ENCODE measurements at places on chromosomes 5 and 9. TPM values are rescaled to one million over a fixed set of nuclear protein-coding genes. Genes with fewer than 3 reads are reported as not detected.

PTGDS gene
- total RNA-seq: 27.6 TPM

PLCXD3 gene
- total RNA-seq: 13.0 TPM

ARID3C gene
- total RNA-seq: 0.74 TPM

ZNF879 gene
- total RNA-seq: 5.2 TPM

PPP3R2 gene
- total RNA-seq: not detected

HCN1 gene
- not detected for total RNA-seq

TCOF1 gene
- total RNA-seq: 23.1 TPM

NSMF gene
- total RNA-seq: 29.6 TPM

PCDHGA9 gene
- 4.1 TPM for total RNA-seq

TAF11L10 gene
- not detected for total RNA-seq

DIRAS2 gene
- total RNA-seq: 1.6 TPM

CTXN3 gene
- not detected for total RNA-seq

SPINK6 gene
- total RNA-seq: not detected

CDH18 gene
- 2.2 TPM for total RNA-seq

PCSK1 gene
- total RNA-seq: 0.45 TPM

DNA sequence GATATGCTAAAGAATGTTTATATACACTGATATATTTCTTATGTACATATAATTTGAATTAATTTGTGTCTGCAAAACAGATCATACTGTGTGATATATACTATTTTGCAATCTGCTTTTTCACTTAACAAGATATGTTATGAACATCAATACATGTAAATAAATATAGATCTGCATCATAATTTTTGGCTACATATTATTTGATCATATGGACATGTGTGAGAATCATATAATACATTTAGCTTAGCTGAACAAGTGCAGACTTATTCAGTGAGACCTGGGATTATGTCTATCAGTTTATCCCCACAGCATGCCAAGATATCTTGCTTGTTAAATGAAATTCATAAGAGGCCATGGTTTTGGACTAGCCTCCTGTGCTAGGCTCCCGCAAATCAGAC is 474.3 kb downstream of the ARHGEF28 start:
- DNase-seq: no peak

DNA sequence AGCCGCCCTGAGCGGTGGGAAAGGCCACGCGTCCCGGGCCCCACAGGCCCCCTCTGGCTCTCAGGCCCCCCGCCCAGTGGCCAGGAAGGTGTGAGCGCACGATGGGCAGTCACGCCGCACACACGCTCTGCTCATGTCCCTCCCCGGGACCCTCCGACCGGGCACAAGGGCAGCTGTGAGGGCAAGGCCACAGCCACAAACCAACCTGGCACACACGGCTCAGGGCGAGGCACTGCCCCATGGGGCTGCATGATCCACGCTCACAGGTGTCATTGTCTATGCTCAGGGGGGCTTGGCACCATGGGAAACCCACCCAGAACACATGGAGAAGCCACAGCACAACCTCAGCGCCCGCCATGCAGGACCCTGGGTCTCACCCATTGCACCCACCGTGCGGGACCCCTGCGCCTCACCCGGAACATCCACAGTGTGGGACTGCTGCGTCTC is 51.3 kb downstream of the SLC12A7 start:
- DNase-seq: no peak

- no peak for DNase-seq
These were observed 22.8 kb downstream of the GM2A start for GRCh38 chr5:151275803-151276202.

GRCh38 chr9:117938086-117938485 is 233.9 kb downstream of the TLR4 start:
- no peak for DNase-seq

GRCh38 chr5:119291056-119291455 is 64.8 kb upstream of the TNFAIP8 start:
- no peak for DNase-seq

DNA sequence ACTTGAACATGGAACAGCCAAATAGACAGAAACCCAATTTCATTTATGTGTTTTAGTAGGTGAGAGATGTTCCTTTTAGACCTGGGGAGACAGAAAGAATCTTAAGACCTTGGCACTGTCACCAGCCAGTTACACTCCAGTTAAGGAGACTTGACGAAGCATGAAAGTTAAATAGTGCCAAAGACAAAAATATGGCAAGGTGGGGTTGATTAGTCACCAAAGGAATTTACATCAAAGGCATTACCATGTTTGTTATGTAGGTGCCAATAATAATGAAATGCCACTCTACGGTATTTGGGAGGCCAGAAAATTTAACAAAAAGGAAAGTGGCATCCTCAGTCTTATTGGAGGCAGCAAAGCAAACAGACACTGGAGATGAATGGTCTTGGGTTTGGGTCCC is 9.2 kb upstream of the IL12B start:
- DNase-seq: no peak

GRCh38 chr9:16671591-16672137 is 198.8 kb downstream of the BNC2 start:
- peak; percentile 95 for DNase-seq

- peak; percentile 36 for DNase-seq
These were observed 22.6 kb downstream of the SEMA5A start for GRCh38 chr5:9523090-9523823.

- peak; percentile 81 for DNase-seq
These were observed 1.9 kb upstream of the SPDL1 start for GRCh38 chr5:169581580-169582227.

- DNase-seq: peak; percentile 27
These were observed 60.2 kb downstream of the SLC22A5 start for GRCh38 chr5:132429463-132430440.

- no peak for DNase-seq
These were observed 68.9 kb upstream of the STXBP1 start for GRCh38 chr9:127543221-127543620.

DNA sequence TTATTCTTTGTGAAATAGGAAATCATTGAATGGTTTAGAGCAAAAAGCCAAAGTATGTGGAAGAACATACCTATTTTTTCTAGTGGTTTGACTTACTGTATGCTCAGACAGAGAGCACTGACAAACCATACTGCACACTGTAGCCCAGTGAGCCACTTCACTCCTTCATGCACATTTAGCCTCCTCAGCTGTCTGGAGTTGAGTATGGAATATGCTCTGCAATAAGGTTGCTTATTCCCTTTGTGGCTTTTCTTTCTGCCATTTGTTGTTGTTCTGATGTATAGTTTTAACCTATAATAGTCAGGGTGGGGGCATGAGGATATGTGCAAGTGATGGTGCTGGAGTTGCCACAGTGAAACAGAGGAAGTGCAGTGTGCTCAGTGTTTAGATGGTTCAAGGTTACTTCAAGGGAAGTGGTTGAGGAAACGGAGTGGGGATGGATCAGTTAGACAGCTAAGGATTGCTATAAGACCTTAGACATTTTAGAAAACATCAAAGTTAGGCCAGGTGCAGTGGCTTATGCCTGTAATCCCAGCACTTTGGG is 100.7 kb downstream of the CDC42SE2 start:
- DNase-seq: no peak

DNA sequence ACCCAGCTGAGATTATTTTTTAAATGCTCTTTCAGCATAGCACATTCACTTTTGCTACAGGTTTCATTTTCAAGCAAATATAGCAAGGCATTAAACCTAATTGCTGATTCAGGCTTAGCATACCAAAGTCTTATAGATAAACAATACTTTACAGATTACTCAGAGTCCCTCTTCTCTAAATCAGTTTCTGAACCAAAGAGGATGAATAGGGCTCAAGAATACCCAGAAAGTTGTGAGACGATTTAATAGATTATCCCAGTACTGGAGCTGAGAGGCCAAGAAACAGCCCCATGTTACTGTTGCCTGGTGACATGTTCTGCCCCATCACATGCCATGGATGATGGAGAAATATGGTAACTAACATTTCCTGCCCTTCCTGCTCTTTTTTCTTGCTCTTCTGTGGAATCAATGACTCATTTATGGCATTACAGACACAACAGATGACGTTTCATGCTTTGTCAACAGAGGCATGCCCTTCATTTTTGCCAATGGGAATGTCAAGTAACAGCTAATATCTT is 18.1 kb upstream of the SSBP2 start:
- peak; percentile 80 for DNase-seq

GRCh38 chr9:115606838-115607237 is 488.9 kb upstream of the TNC start:
- no peak for DNase-seq

DNA sequence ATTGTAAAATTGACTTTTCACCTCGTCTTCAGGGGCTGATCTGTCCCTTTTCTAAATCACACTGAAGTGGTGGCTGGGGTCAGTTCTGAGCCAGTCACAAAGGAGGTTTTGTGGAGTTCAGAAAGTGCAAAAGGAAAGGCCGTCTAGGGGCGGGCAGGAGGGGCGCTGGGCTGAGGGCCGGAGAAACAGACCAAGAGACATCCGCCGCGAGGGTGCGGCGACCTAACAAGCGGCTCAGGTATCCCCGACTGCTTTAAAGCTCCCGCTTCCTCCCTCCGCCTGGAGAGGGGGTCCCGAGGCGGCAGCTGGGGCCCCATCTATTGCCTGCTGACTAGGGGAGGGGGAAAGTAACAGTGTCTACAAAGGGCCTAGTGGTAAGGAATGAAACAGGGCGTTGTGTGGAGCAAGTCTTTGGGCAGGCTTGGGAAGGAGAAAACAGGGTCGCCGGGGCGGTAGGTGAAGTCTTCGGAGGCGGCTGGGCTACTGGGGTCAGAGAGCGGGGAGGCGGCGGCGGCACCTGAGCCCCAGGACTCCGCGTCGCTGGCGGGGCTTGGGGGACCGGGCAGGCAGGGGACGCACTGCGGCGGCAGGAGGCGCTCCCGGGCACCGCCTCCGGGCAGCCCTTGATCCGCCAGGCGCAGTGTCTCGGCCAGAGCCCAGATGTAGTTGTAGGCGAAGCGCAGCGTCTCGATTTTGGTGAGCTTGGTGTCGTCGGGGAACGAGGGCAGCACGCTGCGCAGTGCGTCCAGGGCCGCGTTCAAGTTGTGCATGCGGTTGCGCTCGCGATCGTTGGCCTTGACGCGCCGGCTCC is 950 bp downstream of the NEUROG1 start:
- no peak for DNase-seq

GRCh38 chr9:134390537-134390936 is 64.3 kb downstream of the RXRA start:
- DNase-seq: no peak

DNA sequence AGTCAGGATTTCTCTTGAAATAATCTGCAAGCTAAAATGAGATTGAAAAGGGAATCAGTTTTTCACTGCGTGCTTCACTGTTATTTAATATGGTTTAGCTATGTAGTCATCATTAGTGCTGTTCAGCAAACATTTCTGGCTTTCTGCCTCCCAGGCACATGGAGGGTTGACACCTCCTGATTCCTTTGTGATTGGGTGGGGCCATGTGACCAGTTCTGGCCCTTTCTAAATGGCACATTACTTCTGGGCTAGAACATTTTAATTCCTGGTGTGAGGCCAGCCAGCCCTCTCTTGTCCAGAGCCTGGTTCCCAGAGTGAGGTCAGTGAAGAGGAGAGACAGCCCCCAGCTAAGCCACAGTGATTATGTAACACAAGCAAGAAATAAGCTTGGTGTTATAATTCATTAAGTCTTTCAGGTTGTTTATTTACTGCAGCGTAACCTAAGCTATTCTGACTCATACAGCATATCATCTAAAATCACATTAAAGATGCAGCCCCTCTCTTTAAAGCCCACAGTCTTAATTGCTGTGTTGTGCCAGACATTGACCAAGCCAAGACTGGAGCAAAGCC is 17.4 kb upstream of the ARSI start:
- DNase-seq: peak; percentile 81

GRCh38 chr5:88883836-88884607 is 1.0 kb upstream of the MEF2C start:
- DNase-seq: peak; percentile 84

DNA sequence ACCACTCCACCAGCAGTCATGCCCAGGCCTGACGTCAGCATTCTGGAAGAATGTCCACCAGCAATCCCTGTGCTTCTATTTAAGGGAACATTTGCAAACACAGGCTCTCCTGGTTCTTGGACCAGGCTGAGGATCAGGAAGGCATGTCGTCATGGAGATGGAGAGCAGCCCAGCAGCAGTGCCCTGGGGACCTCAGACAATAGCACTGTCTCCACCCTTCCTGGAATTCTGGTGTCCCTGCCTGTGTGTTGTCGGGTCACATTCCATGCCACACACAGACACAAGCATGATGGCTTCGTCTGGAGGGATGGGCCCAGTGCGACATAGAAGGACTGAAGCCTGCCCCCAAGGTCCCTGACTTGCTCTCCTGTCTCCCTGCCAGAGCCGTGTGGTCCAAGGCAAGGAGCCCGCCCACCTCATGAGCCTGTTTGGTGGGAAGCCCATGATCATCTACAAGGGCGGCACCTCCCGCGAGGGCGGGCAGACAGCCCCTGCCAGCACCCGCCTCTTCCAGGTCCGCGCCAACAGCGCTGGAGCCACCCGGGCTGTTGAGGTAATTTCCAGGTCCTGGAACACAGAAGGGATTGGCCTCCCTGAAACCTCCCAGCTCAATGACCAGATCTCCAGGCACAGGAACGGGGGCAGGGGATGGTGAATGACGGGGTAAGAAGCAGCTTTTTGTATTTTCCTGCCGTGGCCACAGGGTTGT is 43.8 kb downstream of the STOM start:
- DNase-seq: peak; percentile 99

DNA sequence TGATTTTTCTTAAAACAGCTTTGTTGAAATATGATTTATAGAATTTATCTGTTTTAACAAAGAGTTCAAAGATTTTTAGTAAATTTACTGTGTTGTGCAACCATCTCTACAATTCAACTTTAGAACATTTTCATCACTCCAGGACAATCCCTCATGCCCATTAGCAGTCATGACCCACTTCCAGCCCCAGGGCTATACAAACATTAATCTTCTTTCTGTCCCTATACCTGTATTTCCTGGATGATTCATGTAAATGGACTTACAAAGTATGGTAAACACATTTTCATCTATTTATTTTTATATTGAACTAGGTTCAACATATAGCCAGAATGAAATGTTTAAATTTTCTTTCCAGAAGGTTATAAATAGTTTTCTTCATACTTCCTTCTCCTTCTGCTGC is 127.8 kb upstream of the CCDC180 start:
- DNase-seq: no peak

GRCh38 chr5:128424646-128425045 is 113.4 kb downstream of the FBN2 start:
- peak; percentile 38 for DNase-seq

DNA sequence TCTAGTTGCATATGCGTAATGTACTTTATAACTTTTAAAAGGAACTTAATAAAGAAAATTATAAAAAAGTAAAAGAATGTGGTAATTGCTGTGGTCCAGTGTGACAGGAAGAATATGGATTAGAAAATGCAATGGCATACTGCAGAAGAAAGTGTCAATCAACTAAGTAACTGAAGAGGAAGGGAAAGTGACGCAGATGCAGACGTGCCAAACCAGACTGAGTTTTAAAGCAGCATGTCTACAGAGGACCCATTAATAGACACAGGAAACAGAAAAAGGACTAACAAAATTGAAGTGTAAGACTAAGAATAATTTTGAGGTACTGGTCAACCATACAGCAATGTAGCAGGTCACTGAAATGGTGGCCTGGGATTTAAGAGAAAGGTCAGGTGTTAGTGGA is 73.3 kb downstream of the DPYSL3 start:
- no peak for DNase-seq

GRCh38 chr9:652914-653313 is 188.6 kb upstream of the DMRT1 start:
- peak; percentile 25 for DNase-seq
